Pons (tissue), 1 donor: ENCODE measurements at places on chromosomes 4 and X.

DNA sequence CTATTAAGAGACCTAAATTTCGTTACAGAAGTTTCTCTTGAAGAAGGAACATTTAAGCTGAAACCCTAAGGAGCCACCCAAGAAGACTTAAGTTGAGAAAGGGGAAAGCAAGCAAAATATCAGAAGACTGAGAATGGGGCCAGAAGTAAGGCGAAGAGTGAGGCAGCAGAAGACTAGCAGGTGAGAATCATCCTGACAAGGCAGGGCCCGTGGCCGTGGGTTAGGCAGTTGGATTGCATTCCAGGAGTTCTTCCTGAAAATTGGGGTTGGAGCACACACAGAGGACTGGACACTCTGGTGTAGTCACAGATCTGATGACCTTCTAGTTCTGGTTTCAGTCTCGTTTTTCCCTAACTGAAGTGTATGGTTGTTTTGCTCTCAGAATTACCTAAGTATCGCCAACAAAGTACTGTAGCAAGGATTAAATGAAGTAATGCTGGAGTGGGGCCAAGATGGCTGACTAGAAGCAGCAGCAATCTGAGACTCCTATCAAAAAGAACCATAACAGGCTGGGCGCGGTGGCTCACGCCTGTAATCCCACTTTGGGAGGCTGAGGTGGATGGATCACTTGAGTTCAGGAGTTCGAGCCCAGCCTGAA lies 94.4 kb upstream of the GUCY1A1 start:
- no peak for DNase-seq

DNA sequence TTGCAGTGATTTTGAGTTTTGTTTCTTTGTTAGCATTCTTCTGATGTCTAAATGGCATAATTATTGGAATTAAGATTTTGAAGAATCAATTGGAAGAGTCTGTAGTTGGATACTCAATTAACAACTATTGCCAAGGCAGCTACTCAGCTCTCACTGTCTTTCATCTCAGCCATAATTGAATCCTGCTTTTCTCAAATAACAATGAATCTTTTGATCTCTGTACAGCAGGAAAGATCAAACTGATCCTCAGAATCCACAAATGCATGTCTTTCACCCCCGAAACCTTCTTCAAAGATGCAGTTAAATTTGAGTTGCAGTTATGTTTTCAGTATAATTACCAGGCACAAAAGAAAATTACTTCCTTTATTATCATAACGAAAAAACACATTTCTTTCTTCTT lies 86.2 kb downstream of the MAD2L1 start:
- DNase-seq: peak; percentile 9

GRCh38 chrX:42496239-42496638 lies 281.7 kb downstream of the PPP1R2C start:
- DNase-seq: no peak

DNA sequence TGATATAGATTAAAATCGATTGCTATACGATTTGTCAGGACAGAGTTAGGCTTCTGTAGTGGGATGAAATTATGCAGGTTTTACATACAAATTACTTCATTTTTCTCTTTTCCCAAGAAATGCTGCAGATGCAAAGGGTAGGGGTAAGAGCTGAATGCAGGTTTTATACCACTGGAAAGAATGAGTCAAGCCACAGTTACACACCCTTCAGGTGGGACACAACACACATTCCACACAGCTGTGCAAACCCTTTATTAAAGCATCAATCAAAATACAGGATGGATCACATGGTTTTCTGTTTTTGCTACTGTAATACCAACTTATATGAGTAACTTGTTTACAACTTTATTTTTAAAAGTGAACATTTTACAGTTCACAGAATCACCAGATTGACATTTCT lies 39.8 kb downstream of the MFAP3L start:
- no peak for DNase-seq

GRCh38 chr4:43330288-43330687 lies 437.8 kb downstream of the GRXCR1 start:
- DNase-seq: no peak

- DNase-seq: no peak
Measured at GRCh38 chr4:158446106-158446505, 75.6 kb upstream of the RXFP1 start.

DNA sequence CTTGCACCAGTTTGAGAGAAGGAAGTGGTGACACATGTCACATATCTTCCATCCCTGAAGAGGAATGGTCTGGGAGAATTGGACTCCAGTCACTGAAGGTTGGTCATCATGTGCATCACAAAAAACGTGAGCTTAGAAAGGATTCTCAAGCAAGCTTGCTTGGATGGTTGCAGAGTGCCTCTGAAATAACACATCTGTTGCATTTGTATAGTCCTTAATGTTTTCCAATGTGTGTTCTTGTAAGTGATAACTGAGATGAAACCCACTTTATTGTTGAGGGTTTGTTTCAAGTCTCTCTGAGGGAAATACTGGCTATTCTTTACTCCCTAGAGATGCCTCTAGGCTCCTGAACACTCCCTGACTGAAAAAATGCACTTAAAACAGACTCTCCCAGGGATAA lies 184.5 kb upstream of the MBNL3 start:
- no peak for DNase-seq

- DNase-seq: no peak
Measured at GRCh38 chr4:140153419-140153717, 616 bp downstream of the MAML3 start.

GRCh38 chr4:94583914-94584641 lies 132.3 kb downstream of the PDLIM5 start:
- no peak for DNase-seq

DNA sequence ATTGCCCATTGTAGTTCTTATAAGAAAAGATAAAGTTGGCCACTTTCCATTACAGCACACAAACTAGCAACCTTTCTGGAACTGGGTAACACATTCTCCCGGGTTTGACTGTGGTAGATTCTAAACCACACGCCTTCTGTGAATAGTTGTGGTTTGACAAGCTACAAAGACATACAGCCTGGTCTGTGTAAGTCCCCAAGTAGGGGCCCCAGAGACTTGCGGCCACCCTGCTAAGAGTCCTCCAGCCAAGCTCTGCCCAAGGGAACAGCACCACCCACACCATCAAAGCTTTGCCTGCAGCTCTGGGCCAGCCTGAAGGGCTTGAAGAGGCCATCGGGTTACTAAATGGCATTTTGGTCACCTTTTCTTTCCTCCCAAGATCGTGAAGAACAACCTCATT lies 203.4 kb downstream of the MAML3 start:
- DNase-seq: no peak

GRCh38 chr4:82260632-82261031 lies 113.2 kb downstream of the HNRNPD start:
- no peak for DNase-seq

DNA sequence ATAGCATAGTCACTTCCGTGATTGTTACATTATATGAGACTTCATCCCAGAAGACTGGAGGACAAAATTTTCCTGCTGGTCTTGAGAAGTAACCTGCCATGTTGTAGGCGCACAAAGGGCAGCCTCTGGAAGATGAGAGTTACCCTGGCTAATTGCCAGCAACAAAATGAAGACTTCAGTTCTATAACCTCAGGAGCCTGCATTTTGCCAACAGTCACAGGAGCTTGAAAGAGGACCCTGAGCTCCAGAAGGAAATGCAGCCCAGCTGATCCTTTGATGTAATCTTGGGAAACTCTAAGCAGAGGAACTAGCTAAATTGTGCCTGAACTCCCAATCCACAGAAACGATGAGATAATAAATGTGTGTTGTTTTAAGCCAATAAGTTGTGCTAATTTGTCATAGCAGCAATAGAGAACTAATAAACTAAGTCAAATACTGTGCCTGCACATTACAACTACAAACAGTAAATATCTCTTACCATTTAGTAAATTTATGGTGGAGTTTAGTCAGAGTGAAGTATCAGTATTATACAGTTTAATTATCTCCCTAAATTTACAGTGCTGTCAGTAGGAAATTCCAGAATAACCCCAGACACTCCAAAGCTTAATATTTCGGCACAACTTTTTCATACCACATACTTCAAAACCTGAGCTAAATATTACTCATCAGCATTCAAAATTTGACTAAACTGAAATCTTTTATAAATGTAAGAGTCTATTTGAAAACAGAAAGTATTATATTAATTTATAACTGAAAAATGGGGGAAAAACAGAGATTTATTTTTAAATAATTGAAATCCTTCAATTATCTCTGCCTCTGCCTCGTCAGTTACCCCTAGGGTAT lies 90.1 kb upstream of the MAPK10 start:
- no peak for DNase-seq

DNA sequence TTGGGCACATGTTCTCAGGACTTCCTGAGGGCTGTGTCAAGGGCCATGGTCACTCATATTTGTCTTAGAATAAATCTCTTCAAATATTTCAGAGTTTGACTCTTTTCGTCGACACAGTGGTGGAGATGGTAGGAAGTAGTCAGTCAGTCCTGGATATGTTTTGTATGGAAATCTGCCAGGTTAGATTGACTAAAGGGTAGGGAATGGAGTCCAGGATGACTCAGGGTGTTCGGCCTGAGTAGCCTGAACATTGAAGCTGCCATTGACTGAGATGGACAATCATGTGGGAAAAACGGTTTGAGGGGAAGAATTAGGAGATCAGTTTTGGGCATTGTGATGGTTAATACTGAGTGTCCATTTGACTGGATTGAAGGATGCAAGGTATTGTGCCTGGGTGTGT lies 177.1 kb upstream of the CENPE start:
- no peak for DNase-seq

- DNase-seq: no peak
Measured at GRCh38 chrX:37958525-37959211, 47.7 kb upstream of the SYTL5 start.

GRCh38 chr4:156248917-156249316 lies 295.3 kb upstream of the CTSO start:
- no peak for DNase-seq

- DNase-seq: no peak
Measured at GRCh38 chrX:123477673-123478072, 255.2 kb downstream of the THOC2 start.

DNA sequence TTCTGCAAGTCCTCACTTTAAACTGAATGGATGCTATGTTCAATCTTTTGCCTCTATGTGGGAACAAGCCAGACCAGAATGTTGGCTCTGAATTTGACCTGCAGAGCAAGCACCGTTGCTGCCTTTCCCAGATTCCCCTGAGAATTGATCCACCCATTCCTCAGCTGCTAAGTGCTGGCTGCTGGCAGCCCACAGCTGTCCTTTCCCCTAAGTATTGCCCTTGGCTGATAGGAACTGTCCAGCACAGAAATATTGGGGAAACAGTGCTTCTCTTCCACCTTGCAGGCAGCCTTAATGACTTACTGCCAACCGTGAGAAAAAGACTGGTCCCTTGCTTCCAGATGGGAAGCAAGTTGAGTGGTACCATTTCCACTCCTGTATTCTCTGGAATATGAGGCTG lies 475.9 kb downstream of the PDHA2 start:
- no peak for DNase-seq

DNA sequence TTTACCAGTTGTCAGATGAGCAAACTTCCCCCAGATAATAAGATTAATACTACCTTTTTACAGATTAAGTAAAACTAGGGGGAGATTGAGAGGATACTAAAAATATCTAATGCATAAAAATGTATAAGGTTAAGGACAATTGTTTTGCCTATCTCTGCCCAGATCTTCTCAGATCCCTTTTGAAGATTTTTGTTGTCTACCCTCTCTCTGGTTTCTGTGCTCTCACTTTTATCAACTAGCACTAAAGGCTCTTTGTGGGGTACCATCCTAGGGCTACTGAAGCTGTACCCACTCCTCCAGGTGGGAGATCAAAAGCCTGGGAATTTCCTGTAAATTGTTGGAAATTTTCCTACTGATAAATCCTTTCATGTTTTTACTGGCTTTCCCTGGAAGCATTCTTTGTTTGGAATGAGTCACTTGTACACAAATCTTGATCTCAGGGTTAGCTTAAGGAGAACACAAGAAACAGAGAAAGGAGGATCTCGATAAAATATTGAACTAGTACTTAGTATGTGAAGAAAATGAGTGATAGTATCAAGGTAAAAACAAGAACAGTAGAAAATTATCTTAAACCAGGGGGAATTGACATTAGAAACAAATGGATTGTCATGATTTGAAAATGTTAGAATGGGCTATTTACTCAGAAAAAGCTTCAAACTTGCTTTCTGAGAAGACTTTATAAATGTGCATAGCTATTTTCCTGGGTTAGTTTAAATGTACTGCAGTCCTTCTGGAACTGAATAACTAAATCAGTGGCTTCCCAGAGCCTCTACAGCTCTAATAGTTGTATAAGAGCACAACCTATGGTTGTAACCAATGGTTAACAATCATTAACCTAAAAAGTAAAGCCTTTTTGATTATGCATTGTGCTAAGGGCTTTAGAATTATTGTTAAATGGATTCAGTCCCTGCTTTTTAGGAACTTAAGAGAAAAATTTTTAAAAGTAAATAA lies 679.9 kb upstream of the MAGEB2 start:
- no peak for DNase-seq

DNA sequence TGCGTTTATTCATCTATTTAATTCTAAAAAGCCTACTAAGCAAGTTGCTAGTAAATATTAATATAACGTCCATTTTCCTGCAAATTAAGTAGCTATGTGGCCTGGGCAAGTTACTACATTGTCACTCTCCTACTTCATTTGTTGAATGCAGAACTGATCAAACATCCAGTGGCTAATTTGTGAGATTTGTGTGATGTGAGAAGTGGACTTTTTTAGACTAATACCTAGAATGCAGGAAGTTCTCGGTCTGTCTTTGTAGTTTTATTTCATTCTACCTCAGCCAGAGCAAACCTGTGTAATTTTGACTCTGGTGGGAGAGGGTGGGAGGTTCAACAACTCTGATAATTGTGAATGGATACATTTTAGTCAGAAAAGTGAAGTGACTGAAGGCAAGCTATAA lies 840 bp downstream of the GUF1 start:
- DNase-seq: no peak

DNA sequence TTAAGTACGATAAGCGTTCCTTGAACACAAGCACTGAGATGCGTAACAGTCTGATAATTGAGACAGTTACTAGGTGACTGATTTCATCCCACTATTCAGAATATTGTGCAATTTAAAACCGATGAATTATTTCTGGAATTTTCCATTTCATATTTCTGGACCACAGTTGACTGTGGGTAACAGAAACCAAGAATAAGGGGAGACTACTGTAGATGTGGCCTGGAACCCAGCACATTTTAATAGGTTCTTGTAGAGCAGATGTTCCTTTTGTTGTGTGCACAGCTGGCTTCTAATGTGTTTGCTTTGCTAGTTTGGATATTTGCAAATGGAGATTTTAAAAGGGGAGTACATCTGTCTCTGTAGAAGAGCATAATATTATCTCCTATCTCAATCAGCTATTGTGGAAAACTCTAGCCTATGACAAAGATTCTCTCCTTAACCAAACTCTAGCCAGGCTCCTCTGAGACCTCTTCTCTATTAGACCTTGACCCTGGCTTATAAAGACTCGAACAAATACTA lies 16.4 kb downstream of the NAAA start:
- no peak for DNase-seq

DNA sequence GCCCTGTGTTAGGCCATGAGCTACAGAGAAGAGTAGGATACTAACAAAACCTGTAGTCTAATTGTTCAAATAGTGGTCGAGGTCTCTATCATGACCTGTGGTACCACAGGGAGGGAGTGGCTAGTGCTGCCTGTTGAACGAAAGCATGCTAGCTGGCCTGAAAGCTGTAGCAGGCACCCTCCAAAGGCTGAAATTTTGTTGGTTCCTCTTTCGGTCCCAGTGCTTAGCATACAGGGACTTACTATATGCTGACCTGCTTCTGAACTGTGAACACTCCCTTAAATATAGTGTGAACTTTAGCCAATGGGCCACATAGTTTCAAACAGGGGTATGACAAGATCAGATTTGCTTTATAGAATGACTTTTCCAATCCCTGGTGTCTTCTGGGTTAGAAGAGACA lies 113.4 kb downstream of the PJA1 start:
- DNase-seq: no peak
